Hematopoietic multipotent progenitor cell treated with erythropoietin and hydrocortisone succinate and interleukin-3 and kit ligand, for 6 days (in vitro differentiated cells): ENCODE measurements at places on chromosomes 1 and 21.

- DNase-seq: peak; percentile 45
Measured at GRCh38 chr1:150764617-150765101, 919 bp downstream of the CTSS start.

GRCh38 chr1:154593390-154593789 is 14.6 kb downstream of the ADAR start:
- peak; percentile 68 for DNase-seq

GRCh38 chr1:166165661-166166328 is 1.0 kb downstream of the FAM78B start:
- DNase-seq: peak; percentile 2

DNA sequence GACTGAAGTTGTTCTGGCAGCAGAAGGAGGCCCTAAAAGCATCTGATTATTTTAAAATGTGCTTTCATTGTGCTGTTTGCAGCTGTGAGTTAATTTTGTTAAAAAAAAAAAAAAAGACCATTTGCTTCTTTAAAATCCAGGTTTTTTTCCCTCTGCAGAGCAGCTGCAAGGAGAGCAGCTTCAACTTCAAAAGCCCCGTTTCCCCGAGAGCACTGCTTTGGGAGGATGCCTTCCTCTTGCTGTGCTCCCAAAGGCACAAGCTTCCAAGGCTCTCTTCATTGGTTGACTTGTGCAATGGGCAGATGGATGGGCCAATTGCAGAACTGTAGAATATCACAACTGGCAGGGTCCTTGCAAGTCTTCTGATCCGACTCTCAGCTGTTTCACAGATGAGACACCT is 459.2 kb upstream of the PKN2 start:
- no peak for DNase-seq

- DNase-seq: no peak
Measured at GRCh38 chr1:3134381-3135072, 65.5 kb downstream of the PRDM16 start.
